ENCODE measurements at places on chromosomes 11 and 22. TPM values are rescaled to one million over a fixed set of nuclear protein-coding genes. Genes with fewer than 3 reads are reported as not detected.

The MPZL2 gene
- not detected for total RNA-seq

GRCh38 chr11:19557720-19558140, 154.9 kb upstream of the NAV2 start:
- H3K27ac ChIP-seq, result no peak overlapping the region
- H3K4me1 ChIP-seq, result no peaks in the 10 kb centered on the region
- no peak overlapping the region for H3K4me3 ChIP-seq
- DNase-seq, result peak; percentile 92

- DNase-seq, result no peak
- no peaks in the 10 kb centered on the region for H3K27me3 ChIP-seq
- H3K4me1 ChIP-seq, result no peaks in the 10 kb centered on the region
These were observed 19.8 kb downstream of the SAMM50 start for GRCh38 chr22:43975041-43975440.

DNA sequence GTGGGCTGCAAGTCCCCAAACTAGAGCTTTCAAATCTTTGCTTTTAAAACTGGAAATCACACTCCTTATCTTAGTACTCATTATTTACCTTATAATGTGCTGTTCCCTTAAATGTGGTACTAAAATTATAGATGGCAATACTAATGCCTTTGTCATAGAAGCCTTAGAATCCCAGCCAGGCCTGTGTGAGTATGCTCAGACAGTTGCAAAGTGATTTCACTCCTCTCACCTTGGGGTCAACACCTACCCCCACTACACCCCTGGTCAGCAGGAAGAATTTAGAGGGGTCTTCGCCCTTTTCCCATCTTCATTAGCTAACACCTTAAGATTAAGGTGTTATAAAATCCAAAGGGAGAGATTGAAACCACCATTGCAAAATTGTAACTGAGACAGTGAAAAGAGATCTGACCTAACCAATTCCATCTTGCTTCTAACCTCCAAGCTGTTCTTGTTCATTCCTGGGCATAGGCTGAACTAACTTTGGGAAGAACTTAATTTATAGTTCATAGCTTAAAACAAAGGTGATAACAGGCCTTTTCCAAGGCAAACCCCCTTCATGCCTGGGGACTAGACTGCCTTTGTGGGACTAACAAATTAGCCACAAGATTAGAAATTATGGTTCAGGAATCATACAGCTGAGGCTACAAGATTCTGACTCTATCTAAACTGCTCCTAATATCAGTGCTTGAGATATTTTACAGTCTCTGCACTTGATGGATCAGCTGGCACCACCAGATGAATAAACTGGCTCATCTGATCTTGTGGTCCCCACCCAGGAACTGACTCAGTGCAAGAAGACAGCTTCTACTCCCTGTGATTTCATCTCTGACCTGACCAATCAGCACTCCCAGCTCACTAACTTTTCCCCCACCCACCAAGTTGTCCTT, 10.4 kb upstream of the MRPL17 start:
- DNase-seq, result no peak
- no peaks in the 10 kb centered on the region for H3K36me3 ChIP-seq
- H3K4me3 ChIP-seq, result no peak overlapping the region
- H3K4me1 ChIP-seq, result peaks cover 32% of the 10 kb centered on the region
- H3K27me3 ChIP-seq, result no peaks in the 10 kb centered on the region

DNA sequence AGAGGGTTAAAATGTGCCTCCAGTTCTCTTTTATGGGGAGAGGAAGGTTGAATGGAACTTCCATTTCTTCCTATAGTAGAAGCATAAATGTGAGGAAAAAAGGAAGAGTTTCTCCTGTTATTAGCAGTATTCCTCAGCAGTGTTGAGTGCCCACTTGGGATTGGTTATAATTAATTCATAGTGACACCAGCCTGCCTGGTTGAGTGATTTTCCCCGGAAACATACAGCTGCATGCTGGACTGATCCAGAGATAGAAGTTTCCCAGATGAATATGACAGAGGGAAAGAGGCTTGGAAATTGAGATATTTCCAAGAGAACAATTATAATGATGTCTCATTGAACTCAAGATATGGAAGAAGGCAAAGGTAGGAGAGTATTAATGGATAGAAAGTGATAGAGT, 28.3 kb downstream of the RAB39A start:
- DNase-seq, result no peak
- no peaks in the 10 kb centered on the region for H3K36me3 ChIP-seq
- H3K4me3 ChIP-seq, result no peak overlapping the region

- no peak overlapping the region for H3K4me3 ChIP-seq
- peaks cover 57% of the 10 kb centered on the region for H3K27me3 ChIP-seq
- no peaks in the 10 kb centered on the region for H3K36me3 ChIP-seq
- no peak for DNase-seq
These were observed 4.0 kb downstream of the YPEL4 start for GRCh38 chr11:57645689-57646085.
